ENCODE measurements at places on chromosomes 7 and 10. TPM values are rescaled to one million over a fixed set of nuclear protein-coding genes. Genes with fewer than 3 reads are reported as not detected.

PRXL2A gene
- 89.0 TPM for total RNA-seq

DOCK1 gene
- 67.6 TPM for total RNA-seq

PSD gene
- total RNA-seq: 2.4 TPM

HMX2 gene
- total RNA-seq: 2.7 TPM

GRM3 gene
- total RNA-seq: not detected

EFCAB10 gene
- not detected for total RNA-seq

MTERF1 gene
- total RNA-seq: 13.6 TPM

Data from Panc1 (cell line).